ENCODE measurements at places on chromosomes 5 and 9. TPM values are rescaled to one million over a fixed set of nuclear protein-coding genes. Genes with fewer than 3 reads are reported as not detected.
A peak's percentile ranks its signal among the peaks of the same experiment; 100 is the strongest.

The MOB3B gene
- 0.10 TPM for total RNA-seq

- no peak for DNase-seq
Observed at GRCh38 chr9:134832471-134832870, 48.1 kb upstream of the FCN2 start.

DNA sequence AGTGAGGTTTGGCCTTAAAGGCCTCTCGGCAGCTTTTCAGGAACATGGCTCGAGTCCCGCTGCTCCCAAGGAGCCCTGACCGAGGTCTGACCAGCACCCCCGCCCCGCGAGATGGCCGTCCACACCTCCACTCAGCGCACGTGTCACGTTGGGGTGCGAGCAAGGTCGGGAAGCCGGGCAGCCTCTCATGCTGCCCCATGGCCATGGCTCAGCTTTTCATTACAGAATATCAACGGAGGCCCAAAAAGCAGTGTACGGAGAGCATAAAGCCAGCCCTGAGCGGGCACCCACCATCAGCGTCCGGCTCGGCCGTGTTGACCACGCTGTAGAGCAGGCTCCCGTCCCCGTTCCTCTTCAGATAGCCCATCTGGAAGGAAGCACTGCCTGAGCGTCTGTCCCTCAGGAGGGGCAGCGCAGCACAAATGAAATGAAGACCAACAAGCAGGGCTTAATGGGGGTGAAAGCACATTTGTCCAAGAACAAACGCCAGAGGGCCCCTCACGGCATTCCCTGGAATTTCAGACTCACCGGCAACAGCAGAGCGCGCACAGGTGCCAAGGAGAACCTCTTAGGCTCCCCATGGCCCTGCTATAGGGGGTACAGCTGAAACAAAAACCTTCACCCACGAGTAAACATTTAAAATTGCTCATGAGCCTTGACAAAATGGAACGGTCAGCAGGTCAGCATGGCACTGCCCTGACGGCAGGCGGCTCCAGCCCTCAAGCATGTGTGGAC is 11.6 kb downstream of the BRD9 start:
- no peak for DNase-seq

DNA sequence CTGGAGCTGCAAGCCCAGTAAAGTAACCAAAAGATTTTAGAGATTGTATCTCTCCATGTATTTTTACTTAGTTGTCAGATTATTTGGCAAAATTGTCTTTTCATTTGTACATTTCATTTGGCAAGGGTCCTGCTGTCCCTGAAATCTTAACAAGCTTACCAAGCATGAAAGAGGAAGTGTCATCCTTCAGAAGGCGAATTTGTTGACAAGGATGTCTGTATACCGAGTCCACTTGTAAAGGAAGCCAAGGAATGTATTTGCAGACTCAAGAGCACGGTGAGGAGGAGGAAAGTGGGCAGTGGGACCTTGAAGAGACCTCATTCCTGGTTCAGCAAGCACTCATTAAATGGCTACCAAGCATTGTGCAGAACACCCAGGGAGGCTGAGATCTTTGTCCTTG is 7.5 kb upstream of the OTULINL start:
- no peak for DNase-seq

- DNase-seq, result no peak
Observed at GRCh38 chr9:93210324-93210973, 26.5 kb downstream of the WNK2 start.

- no peak for DNase-seq
Observed at GRCh38 chr5:178271726-178272479, 39.3 kb upstream of the PHYKPL start.

DNA sequence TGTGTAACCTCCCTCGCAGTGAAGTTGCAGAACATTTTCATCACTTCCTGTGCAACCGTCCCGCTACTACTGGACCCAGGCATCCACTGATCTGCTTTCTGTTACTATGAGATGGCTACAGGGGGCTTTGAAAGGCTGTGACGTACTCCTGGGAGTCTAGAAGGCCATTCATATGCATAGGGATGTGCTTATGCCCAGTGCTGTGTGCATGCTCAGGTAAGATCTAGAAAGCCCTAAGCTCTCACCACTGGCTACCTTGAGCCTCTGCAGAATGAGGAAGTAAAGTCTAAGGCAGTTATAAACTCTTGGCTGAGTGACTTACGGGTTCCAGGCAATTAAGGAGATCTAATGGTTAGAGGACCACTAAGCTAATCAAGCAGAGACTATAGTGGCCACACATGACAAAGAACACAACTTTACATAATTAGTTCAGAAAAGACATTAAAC is 11.8 kb downstream of the HNRNPAB start:
- DNase-seq, result no peak

DNA sequence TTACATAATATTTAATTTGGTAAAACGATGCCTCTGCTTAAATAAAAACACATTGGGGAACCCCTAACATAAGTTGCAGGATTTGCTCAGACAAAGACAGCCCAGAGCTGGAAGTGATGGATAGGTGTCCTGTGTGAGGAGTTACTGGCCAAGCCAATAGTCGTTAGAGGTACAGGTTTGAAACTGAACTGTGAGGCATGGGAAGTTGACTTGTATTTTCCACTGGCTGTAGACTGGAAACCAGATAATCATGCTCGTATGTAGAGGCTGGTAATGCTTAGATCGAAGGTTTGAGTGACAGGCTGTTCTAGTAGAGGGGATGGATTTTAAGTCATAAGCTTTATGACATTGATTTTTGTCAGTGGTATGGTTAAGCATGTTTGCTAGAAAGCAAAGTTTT is 24.8 kb downstream of the TEK start:
- DNase-seq, result no peak

The IL5 gene
- total RNA-seq, result not detected

The CER1 gene
- total RNA-seq, result not detected

The PTPRD gene
- total RNA-seq, result 10.0 TPM

- peak; percentile 36 for DNase-seq
Observed at GRCh38 chr5:43309637-43310036, 3.6 kb downstream of the HMGCS1 start.

DNA sequence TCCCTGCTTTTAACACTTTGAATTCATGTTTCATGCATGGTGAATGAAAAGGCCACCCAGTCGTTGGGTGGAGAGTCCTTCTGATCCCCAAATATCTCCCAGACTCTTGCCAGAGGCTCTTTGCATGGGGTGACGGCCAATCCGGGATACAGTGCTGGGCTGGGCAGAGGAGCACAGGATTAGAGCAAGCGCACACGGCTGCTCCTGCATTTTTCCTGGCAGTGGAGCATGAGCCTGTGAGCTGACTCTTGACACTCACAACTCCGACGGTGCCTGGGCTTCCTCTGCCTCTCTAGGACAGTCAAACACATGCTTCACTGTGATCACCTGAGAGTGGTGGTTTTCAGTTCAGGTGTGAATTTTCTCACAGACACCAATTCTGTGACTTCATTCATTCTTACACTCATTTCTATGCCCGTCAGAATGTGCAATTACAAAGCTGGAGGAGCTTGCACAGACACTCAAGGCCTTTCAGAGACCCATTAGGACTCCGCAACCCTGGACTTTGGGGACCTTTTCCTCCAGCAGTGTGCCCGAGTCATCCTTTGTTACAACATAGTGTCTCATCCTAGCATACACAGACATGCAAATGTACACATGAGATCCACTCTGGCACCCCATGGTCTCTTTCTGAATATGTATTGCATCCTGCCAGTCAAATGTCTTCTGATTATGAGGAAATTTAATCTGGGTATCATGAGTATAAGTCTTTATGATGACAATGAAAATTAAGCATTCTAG is 206.6 kb downstream of the ICE1 start:
- DNase-seq, result no peak

GRCh38 chr5:154485850-154486426 is 7.9 kb upstream of the HAND1 start:
- DNase-seq, result no peak

The HRCT1 gene
- total RNA-seq, result 0.41 TPM

DNA sequence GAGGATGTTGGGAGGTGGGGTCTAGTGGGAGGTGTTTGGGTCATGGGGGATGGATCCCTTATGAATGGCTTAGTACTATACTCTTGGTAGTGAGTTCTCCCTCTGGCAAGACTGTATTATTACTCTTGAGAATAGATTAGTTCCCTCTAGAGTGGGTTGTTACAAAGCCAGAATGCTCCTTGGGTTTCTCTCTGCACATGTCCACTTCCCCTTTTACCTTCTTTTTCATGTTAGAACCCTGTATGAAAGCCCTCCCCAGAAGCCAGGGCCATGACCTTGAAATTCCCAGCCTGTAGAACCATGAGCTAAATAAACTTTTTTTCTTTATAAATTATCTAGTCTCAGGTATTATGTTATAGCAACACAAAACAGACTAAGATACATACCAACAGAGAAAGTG is 31.1 kb downstream of the SLC24A2 start:
- DNase-seq, result no peak

- DNase-seq, result no peak
Observed at GRCh38 chr5:116730706-116731105, 156.1 kb upstream of the SEMA6A start.

The MUSK gene
- not detected for total RNA-seq

The F12 gene
- 7.3 TPM for total RNA-seq

DNA sequence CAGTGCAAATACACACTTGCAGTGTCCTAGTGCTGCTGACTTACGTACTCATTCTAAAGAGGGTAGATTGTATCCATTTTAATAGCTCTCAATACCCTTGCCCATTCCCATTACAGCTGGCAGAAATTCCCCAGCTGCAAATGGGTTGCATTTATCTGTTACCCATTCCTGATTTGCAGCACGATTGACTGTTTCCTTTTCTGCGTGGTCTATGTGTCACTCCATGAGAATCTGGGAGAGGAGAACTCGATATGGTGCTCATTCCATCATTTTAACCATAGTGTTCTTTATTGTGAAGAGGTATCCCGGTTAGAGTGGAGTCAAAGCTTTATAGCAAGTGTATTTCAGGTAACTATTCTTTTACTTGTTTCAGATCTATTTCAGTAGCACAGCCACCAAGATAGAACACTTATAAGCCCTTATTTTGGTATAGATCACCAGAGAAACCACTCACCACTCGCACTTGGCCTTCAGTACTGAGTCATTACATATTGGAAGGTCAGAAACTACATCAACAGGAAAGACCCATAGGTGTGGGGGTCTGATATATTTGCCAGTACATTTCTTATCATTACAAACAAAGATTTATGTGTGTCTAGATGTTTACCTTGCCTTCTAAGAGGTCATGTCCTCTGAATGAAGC is 139.5 kb downstream of the MUSK start:
- DNase-seq, result no peak

DNA sequence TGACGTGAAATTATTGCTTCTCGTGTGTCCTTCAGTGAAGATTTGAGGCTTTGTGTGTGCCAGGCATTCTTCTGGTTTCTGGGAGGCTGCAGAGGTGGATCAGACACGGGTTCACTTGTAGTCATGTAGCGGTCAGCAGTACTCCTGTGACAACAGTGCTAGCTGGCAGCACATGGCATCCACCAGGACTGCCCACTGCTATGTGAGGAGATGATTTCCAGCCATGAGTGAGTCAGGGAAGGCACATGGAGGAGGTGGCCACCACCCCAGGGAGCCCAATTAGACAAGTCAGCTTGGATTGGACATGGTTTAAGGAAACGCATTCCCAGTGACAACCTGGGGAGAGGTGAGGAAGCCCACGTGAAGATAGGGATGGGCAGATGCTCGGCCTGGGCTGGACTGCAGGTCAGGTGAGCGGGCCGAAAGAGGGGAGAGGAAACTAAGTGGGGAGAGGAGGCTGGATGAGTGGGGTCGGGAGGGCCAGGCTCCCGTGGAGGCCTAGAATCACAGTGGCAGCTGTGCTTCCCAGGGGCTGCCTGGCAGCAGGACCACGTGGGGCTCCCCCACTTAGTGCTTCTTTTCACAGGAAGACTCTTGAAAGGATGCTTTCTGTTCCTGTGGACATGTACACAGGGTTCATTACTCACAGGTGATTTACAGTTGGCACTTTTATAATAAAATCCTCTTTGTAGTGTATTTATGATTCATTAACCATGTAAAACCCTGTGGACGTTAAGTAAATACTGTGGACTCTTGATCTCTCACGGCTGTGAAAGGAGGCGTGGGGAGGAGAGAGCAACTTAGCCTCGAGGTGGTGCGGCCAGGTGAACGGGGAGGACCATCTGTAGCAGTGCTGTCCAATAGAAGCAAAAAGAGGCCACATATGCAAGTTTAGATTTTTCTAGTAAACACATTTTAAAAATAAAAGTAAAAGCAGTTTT is 80.0 kb upstream of the OTULINL start:
- DNase-seq, result no peak

GRCh38 chr9:128619779-128620178 is 36.9 kb downstream of the DYNC2I2 start:
- no peak for DNase-seq

GRCh38 chr5:145619806-145620310 is 215.3 kb downstream of the PRELID2 start:
- no peak for DNase-seq

The SLC46A2 gene
- not detected for total RNA-seq

The PDE4D gene
- total RNA-seq, result 24.4 TPM

DNA sequence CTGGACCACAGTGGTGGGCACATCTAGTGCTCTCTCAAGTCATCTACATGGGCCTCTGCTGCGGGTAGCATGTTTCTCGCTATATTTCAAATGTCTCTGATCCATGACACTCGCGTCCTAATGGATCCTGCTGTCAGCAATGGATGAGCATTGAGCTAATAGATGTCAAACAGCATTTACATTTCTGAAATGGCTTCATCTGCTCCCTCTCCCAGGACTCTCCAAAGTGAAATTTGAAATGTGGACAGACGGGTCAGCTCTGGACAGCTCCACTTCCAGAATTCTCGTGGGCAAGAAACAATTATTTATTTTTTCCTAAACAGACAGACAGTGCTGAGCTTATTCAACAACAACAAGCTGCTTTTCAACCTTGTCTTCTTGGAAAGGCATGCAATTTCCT is 58.1 kb downstream of the FSTL4 start:
- DNase-seq, result no peak

DNA sequence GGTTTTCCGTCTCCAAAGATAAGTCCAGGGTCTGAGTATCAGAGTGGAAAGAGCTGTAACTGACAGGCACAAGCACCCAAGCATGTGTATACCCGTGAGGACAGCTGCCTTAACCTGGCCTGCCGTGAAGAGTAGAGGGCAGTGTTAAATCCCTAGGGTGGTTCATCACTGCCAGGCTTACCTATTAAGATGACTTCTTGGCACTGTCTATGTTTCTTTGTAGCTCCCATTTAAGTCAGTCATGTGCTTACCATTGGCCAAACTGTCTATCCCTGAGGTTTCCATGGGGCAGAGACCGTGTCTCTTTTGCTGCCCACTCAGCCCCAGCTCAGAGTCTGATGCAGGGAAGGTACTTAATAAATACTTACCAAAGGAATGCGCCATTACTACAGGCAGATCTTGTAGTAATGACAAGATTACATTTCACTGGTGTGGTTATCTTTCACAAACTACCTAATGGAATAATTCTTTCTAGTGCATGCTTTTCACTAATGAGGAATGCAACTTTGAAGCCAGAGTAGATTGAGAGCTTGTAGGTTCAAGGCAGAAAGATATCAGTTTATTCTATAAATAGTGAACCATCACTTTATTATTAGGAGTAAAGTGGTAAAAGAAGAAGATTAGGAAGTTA is 64.2 kb downstream of the SNX24 start:
- no peak for DNase-seq

- DNase-seq, result peak; percentile 24
Observed at GRCh38 chr9:88998911-88999310, 7.6 kb downstream of the S1PR3 start.
